ENCODE measurements at places on chromosomes 2 and 18.
A peak's percentile ranks its signal among the peaks of the same experiment; 100 is the strongest.

DNA sequence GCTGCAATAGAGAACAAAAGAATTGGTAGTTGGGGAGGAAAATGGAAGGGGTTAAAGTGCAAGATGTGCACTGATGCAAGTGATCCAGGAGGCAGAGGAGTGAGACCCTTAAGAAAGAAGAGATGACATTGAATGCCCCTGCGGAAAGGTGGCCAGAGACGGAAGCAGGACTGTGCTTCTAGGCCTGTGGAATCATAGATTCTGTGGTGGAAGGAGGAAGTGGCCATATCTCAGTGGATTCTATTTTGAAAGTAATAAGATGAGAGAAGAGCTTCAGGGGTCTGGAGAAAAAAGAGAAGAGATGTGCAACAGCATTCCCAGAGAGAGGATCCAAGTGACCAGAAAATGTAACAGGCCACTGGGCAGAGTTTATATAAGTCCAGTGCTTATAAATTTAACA is 18.6 kb upstream of the GYPC start:
- no peak for DNase-seq

GRCh38 chr18:2417861-2418610 is 153.3 kb downstream of the METTL4 start:
- DNase-seq: no peak

DNA sequence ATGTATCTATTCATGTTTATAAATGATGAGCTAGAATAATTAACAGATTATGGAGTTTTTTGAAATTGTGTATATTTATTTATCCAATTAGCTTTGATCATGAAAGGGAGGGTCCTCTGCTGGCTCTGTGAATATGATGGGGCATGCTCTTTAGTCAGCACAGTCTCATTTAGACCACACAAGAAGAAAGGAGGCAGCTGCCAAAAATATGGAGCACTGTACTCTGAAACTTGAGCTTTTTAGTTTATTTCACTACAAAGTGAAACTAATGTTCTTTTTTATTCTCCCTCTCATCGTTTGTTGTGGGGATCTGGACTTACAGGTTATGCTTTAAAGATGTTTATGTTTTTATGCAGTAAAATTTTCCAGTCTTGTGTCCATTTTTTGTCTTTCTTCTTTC is 266.9 kb upstream of the GULP1 start:
- no peak for DNase-seq

GRCh38 chr2:232878855-232879617 is 9.0 kb downstream of the SNORC start:
- no peak for DNase-seq

DNA sequence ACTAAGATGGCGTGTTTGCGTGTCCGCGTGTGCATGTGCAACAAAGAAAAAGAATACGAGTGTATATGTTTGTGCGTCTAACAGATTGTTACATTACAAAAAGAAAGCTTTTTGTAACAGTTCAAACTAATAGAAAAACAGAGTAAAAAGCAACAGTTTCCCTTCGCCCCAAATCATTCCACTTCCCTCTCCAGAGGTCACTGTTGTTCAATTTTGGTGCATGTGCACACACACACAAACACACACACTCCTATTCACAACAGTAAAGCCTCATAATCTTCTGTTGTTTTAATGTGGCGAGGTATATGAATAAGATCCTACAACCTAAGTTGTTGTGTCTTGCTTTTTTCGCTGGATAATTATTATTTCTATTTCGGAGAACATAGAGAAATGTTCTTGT is 357.3 kb upstream of the SLC8A1 start:
- no peak for DNase-seq

GRCh38 chr2:113258471-113259147 is 20.1 kb downstream of the PAX8 start:
- DNase-seq: no peak

GRCh38 chr2:164538240-164538866 is 82.9 kb downstream of the GRB14 start:
- no peak for DNase-seq

DNA sequence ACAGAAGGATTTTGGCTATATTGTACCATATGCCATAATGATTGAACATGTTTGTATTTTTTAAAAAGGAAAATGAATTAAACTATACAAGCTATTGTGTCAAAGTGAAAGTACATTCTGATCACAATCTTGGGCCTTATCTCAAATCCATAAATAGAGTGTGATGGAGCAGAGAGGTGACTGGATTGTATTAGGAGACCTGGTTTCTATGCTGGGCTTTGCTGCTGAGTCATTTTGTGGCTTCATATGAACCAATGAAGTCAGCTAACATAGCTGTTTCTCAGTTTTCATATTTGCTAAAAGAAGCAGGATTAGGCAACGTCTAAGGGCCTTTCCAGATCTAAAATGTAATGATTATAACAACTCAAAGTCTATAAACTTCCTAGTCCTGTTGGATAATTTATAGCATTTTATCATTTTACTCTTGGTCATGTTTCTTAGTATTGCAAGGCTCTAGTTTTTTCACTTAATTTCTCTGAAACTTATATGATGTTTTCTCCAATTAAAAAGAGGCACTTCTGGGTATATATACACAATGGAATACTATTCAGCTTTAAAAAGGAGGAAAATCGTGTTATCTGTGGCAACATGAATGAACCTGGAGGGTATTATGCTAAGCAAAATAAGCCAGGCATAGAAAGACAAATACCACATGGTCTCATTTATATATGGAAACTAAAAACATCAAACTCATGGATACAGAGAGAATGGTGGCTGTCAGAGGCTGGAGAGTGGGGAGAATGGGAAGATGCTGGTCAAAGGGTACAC is 112.3 kb downstream of the MEP1B start:
- no peak for DNase-seq

- DNase-seq: peak; percentile 4
These were observed 28.2 kb upstream of the INO80C start for GRCh38 chr18:35525795-35526494.

DNA sequence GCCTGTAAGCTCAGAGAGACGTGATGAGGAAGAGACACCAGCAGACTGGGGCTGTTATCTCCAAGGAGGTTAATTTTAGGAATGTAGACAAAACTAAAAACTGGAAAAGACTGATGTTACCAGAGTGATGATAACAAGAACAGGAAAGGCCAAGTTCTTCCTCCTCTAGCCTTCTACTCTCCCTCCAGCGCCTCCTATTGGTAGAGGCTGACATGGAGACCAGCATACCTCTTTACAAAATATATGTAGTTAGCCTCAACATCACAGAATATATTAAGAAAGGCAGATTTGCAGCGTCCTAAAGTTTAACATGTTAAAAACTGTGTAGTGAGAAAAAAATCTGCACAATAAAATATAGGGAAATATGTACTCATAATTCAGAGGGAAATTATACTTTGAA is 66.0 kb downstream of the TCF4 start:
- no peak for DNase-seq

GRCh38 chr2:157229572-157229971 is 27.9 kb upstream of the GALNT5 start:
- no peak for DNase-seq

GRCh38 chr2:11446733-11447248 is 19.2 kb downstream of the E2F6 start:
- peak; percentile 18 for DNase-seq

GRCh38 chr2:13495051-13495450 is 778.3 kb downstream of the TRIB2 start:
- no peak for DNase-seq

GRCh38 chr2:170300993-170301392 is 123.0 kb downstream of the MYO3B start:
- no peak for DNase-seq

GRCh38 chr2:161159456-161160225 is 587 bp upstream of the TANK start:
- DNase-seq: no peak

- no peak for DNase-seq
These were observed 32.5 kb downstream of the PSD4 start for GRCh38 chr2:113206251-113206650.

DNA sequence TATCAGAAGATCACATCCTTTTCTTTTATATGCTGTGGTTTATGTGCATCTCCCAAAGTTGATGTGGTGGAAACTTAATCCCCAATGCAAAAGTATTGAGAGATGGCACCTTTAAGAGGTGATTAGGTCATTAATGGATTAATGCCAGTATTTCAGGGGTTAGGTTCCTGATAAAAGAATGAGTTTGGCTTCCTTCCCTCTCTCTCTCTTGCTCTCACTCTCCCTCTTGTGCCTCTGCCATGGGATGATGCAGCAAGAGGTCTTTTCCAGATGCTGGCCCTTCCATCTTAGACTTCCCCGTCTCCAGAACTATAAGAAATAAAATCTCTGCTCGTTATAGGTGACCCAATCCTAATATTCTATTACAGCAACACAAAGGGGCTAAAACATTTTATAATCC is 85.0 kb downstream of the TTC27 start:
- no peak for DNase-seq

- DNase-seq: no peak
These were observed 10.9 kb downstream of the WIPF1 start for GRCh38 chr2:174586418-174587295.

- peak; percentile 9 for DNase-seq
These were observed 1.8 kb downstream of the KIF5C start for GRCh38 chr2:148876595-148877402.

GRCh38 chr2:29789911-29790485 is 131.4 kb downstream of the ALK start:
- no peak for DNase-seq

DNA sequence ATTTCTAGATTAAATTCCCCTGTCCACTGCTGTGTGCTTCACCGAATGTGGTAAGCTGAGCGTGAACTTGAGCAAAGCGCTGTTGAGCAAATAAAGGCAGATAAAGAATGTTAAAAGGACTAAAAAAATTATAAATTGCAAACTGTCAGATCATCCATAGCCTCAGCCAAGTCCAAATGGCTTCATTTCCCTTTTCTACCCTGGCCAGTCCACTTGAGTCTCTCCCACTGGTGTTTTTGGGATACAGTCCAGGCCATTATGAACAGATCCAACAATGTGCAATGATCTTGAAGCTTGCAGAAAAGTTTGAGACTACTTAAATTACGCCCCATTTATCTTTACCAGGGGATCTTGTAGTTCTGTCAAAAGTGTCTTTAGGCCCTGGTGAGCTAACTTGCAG is 254.6 kb upstream of the PIK3C3 start:
- no peak for DNase-seq

DNA sequence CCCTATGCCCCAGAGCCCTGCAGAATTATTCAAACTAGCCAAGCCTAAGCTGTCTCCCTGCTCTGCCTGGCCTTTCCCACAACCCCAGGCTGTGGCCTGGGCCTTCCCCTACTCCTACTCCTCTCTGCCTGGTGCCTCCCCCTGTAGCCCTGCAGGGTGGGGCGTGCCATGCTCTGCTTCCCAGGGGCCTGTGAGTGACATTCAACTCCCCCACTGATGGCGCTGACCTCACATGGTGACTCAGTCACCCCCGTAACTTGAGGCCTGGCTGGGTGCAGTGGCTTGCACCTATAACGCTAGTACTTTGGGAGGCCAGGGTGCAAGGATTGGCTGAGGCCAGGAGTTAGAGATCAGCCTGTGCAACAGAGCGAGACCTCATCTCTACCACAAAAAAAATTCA is 60.6 kb downstream of the KIF1A start:
- DNase-seq: no peak

DNA sequence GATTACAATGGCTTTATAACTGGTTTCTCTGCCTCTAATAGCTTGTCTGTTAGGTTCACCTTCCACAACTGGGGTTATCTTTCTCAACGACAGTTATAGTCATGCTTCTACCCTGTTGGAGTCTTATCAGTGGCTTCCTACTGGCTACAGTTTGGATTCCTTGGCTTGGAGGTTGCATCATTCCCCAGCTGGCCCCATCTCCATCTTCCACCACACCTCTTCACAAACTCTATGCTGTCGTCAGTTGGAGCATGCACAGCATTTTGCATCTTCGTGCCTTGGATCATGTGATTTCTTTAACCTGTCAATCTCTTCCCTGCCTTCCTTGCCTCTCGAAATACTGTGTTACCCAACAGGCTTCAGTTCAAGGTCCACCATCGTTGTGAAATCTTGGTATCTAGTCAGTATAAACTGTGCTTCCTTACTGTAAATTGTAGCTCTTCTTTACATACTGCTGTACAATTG is 316.3 kb upstream of the CXCR4 start:
- DNase-seq: no peak

GRCh38 chr2:126894082-126894481 is 4.6 kb upstream of the TEX51 start:
- DNase-seq: no peak

GRCh38 chr2:146523196-146523595 is 1321.6 kb upstream of the ACVR2A start:
- no peak for DNase-seq

DNA sequence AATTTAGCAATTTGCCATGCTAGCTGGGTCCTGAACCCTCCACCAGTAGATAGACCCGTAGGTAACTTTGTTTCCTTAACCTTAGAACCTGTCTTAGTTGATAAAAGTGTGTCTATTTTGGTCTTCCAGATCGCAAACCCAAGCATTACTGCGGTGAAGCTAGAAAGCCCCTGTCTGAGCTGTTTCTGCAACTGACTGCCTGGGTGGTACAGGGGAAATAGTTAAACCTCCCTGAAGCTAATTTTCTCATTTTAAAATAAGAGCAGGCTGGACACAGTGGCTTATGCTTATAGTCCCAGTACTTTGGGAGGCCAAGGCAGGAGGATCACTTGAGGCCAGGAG is 101.7 kb upstream of the MSH2 start:
- DNase-seq: no peak

- no peak for DNase-seq
These were observed 364.3 kb upstream of the SPHKAP start for GRCh38 chr2:228545748-228546145.

GRCh38 chr2:240509667-240510512 is 47.9 kb downstream of the ANKMY1 start:
- DNase-seq: no peak

DNA sequence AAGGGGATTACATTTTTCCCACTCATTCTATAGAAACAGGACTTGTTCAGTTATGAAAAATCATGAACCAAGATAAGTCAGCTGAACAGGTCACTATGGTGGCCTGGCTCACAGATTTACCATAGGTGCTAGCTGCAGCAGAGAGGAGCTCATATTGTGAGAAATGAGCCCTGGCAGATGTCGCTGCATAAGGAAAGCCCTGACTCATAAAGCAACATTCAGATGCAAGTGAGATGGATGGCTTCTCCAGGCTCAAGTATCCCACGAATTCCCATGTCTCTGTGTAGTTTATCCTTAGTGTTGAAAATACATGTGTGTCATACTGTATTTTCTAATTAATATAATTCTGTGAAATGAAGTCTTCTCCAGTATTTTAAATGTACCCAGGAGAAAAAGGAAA is 115.0 kb upstream of the LHCGR start:
- no peak for DNase-seq
